ENCODE measurements at places on chromosomes 5 and 9.

- no peak for DNase-seq
Measured at GRCh38 chr5:173340984-173341383, 12.8 kb upstream of the STC2 start.

GRCh38 chr9:18676525-18676924 is 202.6 kb downstream of the ADAMTSL1 start:
- no peak for DNase-seq

- no peak for DNase-seq
Measured at GRCh38 chr5:32029261-32029660, 144.9 kb downstream of the GOLPH3 start.

GRCh38 chr5:141783947-141784296 is 94.3 kb downstream of the PCDH1 start:
- no peak for DNase-seq

DNA sequence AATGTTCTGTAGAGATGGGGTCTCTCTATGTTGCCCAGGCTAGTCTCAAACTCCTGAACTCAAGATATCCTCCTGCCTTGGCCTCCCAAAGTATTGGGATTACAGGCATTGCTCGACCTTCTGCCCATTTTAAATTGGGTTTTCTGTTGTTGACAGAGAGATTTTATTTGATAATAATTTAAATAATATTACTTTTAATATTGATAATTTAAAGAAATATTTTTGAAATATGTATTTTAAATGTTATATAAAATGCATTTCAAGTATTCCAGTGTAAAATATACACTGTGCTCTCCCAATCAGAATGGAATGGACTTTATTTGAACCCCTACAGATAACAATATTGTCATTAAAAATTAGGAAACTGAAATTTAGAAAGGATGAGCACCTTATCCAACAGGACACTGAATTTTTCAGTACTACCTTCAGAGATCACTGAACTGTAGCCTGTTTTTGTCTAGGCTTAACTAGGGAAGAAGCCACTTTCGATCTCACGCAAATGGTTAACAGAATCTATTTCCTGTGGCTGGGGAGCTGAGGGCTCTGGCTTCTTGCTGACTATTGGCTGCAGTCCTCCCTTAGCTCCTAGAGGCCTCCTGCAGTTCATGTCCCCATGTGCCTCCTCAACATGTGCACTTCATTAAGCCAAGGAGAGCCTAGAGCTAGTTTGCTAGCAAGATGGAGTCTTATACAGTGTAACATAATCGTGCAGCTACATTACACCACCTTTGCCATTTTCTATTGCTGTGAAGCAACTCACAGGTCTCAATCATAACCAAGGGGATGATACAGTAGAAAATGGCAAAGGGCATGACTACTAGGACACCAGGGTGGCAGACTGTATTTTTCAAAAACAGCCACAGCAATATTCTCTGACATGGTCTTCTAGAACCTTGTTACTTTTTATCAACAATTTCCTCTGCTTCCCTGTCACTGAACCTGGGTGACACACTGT is 150.0 kb downstream of the CDC42SE2 start:
- DNase-seq = no peak

Data from NCI-H446 treated with DMSO at 0.1 percent for 48 hours (cell line).